ENCODE measurements at places on chromosomes 12 and 14.

DNA sequence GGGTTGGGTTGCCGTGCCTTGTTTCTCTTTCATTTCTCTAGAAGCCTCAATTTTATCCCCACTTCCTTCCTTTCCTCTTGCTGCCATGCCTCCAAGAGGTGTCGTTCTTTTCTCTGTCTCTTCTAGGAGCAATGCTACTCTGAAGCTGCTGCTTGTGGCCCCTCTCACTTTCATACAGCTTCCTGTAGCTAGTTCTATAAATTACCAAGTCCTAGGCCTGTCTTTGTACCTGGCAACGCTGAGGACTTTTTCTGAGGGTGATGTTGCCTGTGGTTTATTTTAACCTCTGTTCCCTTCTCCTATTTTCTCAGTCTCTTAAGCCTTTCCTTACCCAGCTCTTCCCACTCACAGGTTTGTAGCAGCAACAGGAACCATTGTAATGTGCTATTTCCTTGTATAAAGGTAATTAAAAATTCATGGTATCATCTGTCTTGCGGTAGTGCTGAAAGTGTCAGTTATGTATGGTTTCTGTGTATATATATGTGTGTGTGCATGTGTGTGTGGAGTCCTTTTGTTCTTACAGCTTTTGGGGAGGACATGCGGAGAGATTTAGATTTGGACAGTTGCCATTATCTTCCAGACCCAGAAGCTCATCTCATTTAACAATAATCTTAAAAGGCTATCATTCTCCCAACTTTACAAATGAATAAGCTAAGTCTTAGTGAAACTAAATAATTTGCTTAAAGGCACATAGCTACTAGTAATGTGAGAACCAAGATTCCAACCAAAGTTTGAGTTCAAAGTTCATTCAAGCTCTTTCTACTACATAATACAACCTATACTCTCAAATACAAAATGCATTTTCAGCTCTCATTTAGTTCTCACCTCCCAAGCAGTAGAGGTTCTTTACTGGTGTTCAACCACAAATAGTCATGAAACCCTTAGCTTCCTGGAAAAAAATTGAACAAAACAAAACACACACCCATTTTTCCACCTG, 43.8 kb downstream of the DDHD1 start:
- DNase-seq, result peak; percentile 45

DNA sequence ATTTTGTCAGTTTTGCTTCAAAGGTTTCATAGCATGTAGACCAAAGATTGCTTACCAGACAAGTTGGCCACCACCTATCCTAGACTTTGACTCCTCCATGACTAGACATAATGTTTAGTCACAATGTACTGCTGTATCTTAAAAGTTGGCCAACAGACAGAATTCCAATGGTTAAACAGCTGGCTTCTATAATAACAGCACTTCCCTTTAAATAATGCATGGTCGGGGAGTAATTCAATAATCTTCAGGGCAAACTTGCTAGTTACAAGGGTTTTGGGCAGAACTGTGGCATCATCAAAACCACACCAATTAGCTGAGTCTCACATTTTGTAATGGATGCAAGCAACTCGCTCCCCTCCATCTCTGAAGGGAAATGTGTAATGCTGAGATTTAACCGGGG, 56.9 kb downstream of the IGF1 start:
- no peak for DNase-seq

DNA sequence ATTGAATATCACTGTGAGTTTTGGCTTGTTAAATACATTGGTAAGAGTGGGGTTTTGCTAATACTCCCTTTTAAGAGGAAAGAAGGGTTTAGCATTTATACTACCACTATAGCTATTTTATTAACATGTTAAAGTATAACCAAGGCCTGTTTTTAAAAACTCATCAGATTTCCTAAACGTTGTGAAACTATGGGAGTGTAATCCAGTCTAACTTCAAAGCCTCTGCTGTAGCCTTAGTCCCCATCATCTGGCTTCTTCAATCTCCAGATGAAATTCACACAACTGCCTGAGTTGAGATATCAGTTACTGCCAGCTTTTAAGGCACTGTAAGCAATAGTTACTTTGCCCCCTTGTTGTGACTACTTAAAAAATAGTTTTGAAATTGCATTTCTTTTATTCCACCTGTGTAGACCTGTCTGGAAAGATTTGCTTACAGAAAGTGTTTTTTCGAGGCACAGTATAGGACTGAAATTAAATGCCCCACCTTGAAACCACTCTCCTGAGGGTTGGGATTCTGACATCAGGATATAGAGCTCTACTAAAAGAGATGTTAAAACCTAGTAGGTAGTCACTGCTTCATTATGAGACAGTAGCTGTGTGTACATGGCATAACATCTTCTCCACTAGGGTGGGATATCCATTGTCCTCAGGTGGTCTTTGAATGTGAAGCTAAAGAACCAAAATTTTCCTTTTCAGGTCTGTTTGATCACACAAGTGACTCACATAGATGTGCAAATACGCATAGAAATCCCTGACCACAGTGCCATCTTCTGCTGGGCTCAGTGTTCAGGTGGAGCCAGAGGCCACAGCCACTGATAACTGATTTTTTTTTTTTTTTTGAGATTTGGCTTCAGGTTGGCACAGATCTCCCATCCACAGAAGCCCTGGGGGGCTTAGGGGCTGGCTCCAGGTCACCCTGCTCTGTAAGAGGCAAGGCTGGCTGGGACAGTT, 125.5 kb downstream of the DAAM1 start:
- no peak for DNase-seq

- no peak for DNase-seq
Observed at GRCh38 chr12:96828169-96828789, 78.8 kb upstream of the NEDD1 start.

DNA sequence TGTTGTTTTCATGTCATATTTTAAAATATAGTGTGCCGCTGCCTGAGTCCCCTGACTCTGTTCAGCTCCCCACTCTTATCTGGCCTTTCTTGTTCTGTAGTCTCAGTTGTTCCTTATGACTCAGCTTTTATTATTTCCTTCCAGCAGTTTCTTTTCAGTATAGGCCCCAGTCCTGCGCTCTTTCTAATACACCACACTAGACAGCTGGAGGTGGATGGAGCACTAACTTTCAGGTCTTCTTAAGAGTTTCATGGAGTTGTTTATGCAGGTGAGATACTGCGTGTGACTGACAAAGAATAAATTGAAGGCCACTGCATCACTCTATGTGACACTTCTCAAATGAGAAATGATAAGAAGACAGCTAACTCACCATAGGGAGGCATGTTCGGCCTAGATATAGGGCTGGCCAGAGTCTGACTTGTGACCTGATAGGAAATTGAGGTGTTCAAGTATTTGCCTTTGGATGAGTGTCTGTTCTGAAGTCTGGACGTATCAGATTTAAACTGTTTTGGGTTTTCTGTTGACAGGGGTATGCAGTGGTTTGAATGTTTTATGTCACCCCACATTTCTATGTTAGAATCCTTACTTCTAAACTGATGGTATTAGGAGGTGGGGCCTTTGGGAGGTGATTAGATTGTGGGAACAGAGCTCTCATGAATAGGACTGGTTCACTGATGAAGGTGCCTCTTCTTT, 60.8 kb upstream of the CLMN start:
- no peak for DNase-seq

GRCh38 chr12:46571608-46572007, 199.0 kb upstream of the SLC38A2 start:
- DNase-seq, result no peak
